ENCODE measurements at places on chromosomes 11 and 22.

DNA sequence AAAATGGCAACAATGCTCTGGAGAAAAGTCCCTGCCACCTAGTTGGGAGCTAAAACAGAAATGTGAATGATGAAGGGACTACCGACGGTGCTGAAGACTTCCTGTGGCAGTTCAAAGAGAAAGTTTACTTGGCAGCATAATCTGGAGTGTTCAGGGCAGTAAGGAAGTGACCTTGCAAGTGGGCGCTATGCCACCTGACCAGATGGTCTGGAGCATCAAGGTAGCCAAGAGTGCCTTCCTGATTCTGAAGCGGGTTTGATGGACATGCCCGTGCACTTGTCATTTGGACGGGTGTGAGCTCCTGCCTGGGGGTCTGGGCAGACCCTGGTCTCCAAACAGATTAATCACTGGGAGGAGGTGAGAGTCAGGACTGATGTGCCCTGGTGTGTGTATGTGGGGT is 1.8 kb upstream of the SNX19 start:
- no peak for DNase-seq

GRCh38 chr11:17541330-17541885 is 2.8 kb downstream of the USH1C start:
- no peak for DNase-seq

GRCh38 chr11:47192111-47192510 is 5.9 kb upstream of the PACSIN3 start:
- no peak for DNase-seq

- no peak for DNase-seq
Observed at GRCh38 chr11:131618201-131618600, 247.8 kb downstream of the NTM start.

- DNase-seq = peak; percentile 8
Observed at GRCh38 chr11:69640995-69641581, at the start of gene CCND1. CCND1 (plus strand) TSS chr11:69641156; CDS start chr11:69641314, 158 bp downstream.

DNA sequence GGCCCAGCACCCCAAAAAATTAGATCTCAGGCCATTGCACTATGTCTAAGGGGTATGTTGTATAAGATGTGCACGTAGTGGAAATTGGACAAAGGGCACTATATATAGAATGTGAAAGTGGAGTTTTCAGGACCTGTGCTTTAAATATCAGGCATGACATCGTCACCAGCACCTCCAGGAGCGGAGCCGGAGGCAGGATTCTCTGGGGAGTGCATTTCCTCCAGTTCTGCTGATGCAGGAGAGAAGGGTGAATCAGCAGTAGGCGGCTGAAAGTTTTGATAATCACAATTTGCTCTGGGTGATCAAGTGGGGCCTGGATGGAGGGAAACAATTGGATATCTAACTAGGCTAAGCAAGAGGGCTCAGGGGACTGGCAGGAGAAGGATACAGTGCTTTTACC is 69.1 kb upstream of the NTM start:
- no peak for DNase-seq

GRCh38 chr11:8006349-8006977 is 19.3 kb downstream of the EIF3F start:
- DNase-seq = no peak

DNA sequence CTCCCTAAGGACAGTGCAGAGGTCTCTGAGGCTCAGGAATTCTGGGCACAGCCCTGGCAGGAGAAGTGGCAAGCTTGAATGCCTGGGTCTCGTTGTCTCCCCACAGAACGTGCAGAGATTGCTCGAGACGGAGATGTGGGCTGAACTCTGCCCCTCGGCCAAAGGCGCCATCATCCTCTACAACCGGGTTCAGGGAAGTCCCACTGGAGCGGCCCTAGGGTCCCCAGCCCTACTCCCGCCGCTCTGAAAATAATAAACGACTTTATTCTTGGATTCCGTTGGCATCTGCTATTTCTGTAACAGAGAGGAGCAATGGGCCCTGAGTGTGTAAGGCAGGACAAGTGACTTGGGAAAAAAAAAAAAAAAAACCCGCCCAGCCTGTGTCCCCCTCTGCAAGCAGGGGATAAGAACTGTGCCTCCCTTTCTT is 591 bp upstream of the DNAJC4 start:
- no peak for DNase-seq

GRCh38 chr22:42283278-42284201 is 13.1 kb upstream of the TCF20 start:
- peak; percentile 25 for DNase-seq

GRCh38 chr22:27046086-27046485 is 388.7 kb downstream of the MIAT start:
- no peak for DNase-seq

GRCh38 chr11:127490896-127491295 is 490.3 kb upstream of the KIRREL3 start:
- DNase-seq = no peak

- DNase-seq = no peak
Observed at GRCh38 chr11:68934321-68934645, 30.6 kb downstream of the IGHMBP2 start.

Measured in stimulated activated CD8-positive, alpha-beta memory T cell treated with anti-CD3 and anti-CD28 coated beads, Interleukin-2, amount 100 ng/mL, for 48 hours (primary cell).